ENCODE measurements at places on chromosomes 5 and 9.

DNA sequence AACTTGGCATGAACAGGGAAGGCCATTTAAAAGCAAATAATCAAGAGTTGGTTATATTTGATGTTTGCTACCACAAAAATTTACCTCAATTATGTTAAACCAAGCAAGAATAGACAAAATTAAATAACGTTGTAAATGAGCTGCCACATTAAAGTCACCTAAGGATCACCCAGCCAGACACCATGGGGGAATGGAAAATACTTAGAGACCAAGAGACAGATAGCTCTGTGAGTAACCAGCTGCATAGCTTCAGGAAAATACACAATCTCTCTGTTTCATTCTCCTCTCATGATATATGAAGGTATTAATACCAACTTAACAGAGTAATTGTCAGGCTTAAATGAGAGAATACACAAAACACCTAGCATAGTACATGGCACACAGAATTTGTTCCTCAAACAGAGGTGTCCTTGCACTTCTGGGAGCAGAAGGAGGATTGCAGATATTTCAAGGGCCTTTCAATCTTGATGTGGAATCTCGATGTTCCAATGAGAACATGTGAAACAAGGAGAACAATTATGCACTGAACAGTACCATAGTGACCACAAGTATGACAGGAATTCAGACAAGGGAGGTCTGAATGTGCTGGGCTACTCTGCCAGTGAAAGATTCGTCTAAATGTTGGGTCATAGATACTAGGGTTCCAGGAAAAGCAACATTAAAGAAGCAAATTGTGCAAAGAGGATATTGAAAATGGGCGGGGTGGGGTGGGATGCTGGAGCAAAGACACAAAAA is 18.6 kb downstream of the JAKMIP2 start:
- DNase-seq, result no peak

GRCh38 chr5:10323588-10324488 is 16.1 kb upstream of the CMBL start:
- DNase-seq, result no peak

- DNase-seq, result no peak
Observed at GRCh38 chr9:15240927-15241326, 66.1 kb downstream of the TTC39B start.

GRCh38 chr5:20959347-20959746 is 971.3 kb upstream of the CDH18 start:
- no peak for DNase-seq

GRCh38 chr9:124258607-124259157 is 933 bp downstream of the NEK6 start:
- no peak for DNase-seq

- no peak for DNase-seq
Observed at GRCh38 chr9:16559418-16560188, 310.9 kb downstream of the BNC2 start.

GRCh38 chr5:39379693-39380092 is 15.4 kb upstream of the C9 start:
- DNase-seq, result no peak

GRCh38 chr5:435156-435790 is 7.7 kb upstream of the EXOC3 start:
- DNase-seq, result no peak
